Glomerular endothelial cell (primary cell): ENCODE measurements at places on chromosomes 13 and 19. TPM values are rescaled to one million over a fixed set of nuclear protein-coding genes. Genes with fewer than 3 reads are reported as not detected.

ZNF528 gene
- 15.7 and 25.4 TPM in 2 replicates for total RNA-seq

F10 gene
- total RNA-seq, result not detected in 2 replicates

KRTDAP gene
- not detected in 2 replicates for total RNA-seq

ETFB gene
- total RNA-seq, result 64.5 and 70.8 TPM in 2 replicates

DNA sequence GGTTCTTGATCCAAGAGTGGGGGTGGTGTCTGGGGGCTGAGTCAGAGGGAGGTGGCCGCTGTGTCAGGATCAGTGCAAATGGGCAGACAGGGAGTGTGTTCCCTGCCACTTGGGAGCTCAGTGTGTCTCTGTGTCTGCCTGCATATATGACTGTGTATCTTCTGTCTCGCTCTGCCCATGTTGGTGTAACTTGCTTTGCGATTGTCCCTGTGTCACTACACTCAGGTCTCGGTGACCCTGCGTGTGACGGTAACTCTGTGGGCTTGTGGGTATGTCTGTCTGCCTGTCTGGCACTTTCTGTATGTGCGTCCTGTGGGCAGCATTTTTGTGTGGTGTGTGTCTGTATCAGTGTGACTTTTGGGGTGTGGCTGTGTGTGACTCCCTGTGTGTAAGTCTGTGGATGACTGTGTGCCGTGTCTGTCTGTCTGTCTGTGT is 8.2 kb upstream of the ERFL start:
- DNase-seq, result no peak

DNA sequence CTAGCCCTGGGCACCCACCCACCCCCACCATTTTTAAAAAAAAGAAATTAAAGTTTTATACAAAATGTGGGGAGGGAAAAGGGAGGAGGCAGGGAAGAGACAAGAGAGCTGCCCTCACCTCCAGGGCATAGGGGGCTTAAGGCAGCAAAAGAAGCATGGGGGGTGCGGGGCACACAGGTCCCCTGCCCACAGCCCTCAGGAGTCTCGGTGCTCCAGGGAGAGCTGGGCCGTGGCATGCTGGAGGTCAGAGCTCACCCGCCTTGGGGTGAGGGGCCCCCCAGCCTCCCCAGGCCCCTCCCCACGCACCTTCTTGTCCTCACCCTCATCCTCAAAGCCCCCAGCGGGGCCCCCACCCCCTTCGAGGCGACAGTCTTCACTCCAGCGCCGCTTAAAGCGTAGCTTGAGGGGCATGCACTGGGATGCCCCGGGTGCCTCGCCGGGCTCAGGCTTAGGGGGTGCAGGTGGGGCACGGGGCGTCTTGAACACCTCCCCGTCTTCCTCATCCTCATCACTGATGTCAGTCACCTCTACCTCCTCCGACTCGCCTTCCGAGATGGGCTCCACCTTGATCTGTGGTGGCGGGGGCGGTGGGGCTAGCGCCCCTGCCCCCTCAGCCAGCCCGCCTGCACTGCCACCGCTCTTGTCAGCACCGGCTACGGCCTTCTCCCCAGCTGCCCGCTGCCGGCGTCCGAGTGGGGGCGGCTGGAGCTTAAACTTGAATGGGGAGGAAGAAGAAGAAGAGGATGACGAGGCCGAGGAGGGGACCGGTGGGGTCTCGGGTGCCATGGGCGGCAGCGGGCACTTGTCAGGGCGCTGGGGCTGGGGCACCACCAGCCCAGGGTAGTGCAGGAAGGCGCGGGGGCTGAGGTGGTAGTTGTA is 6.1 kb upstream of the GSK3A start:
- DNase-seq, result no peak

DNA sequence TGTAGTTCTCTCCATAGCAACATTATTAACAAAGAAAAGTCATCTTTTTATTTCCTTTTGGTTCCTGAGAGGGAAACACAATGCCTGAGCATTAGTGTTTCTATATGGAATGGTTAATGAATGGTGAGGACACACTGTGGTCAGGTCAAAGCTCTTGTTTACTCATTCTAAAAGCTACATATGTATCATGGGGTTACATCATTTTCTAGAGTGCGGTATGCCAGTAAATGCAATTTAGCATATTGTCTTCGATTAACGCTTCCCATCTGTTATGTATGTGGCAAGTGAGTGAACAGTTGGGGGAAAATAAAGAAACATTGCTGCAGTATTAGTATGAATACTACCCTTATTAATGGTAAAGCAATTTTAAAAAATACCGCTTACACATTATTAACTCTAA is 1152.2 kb upstream of the SPRY2 start:
- no peak for DNase-seq

- no peak for DNase-seq
Measured at GRCh38 chr19:43504426-43505185, at the start of gene PHLDB3. PHLDB3 (minus strand) TSS chr19:43504746; CDS start chr19:43504118, 628 bp downstream.

GRCh38 chr13:50116430-50116973 is 101.3 kb downstream of the KCNRG start:
- DNase-seq, result no peak

GRCh38 chr13:50016444-50016843 is 1.2 kb downstream of the KCNRG start:
- DNase-seq, result no peak

- DNase-seq, result peak; percentile 92
Measured at GRCh38 chr13:39415008-39415802, 187.8 kb downstream of the LHFPL6 start.

GRCh38 chr19:2070436-2070827 is 19.4 kb upstream of the MKNK2 start:
- no peak for DNase-seq

- DNase-seq, result no peak
Measured at GRCh38 chr13:75025956-75026355, 456.0 kb downstream of the TBC1D4 start.

DNA sequence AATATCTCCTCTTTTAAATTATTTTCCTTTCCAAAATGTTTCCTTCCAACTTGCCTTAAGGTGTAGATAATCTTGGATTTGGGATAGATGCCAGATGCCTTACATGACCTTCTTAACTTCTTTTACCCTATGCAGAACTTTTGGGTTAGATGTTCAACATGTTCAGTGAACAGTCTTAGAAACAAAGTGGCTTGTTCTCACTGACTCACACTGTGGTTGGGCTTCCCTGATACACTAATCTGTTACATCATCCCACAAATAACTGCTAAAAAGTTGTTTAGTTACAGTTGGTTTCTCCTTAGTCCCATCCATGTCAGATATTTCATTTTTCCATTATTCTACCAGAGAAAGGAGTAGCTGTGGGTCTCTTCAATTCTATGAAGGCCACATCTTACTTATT is 2638.2 kb downstream of the PCDH9 start:
- DNase-seq, result no peak

- no peak for DNase-seq
Measured at GRCh38 chr13:51234676-51235075, 12.5 kb downstream of the FAM124A start.

DNA sequence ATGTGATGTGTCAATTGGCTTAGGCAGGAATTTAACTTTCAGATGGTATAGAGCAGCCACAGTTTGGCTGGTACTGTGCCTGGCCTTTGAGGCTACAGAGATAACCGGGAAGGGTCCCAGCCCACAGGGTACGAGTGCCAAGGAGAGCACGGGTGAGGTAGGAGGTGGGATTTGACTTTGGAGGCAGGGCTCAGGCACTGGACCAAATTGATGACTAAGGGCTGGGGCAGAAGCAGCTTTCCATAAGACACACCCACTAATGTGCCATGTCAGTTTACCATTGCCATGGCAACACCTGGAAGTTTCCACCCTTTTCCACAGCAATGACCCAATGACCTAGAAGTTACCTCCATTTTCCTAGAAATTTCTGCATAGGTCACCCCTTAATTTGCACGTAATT is 466.2 kb downstream of the TSHZ3 start:
- no peak for DNase-seq

- DNase-seq, result no peak
Measured at GRCh38 chr13:28544026-28544425, 49.1 kb upstream of the FLT1 start.

DNA sequence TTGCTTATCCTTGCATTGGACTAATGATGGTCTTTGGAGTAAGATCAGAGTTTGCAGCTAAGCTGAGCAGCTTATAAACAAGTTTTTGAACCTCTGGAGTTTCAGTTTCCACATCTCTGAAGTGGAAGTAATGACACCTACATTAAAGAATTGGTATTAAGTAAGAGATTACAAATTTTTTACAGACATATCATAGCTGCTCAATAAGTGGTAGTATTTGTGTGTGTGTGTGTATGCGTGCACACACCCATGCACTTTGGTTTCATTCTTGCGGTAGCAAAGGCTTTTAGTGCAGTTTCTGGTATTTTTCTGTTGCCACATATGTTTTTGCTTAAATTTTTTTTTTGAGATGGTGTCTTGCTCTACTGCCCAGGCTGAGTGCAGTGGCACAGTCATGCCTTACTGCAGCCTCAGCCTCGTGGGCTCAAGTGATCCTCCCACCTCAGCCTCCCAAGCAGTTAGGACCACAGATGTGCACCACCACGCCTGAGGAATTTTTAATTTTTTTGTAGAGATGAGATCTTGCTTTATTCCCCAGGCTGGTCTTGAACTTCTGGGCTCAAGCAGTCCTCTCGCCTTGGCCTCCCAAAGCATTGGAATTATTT is 4.5 kb downstream of the NAA16 start:
- DNase-seq, result no peak

DNA sequence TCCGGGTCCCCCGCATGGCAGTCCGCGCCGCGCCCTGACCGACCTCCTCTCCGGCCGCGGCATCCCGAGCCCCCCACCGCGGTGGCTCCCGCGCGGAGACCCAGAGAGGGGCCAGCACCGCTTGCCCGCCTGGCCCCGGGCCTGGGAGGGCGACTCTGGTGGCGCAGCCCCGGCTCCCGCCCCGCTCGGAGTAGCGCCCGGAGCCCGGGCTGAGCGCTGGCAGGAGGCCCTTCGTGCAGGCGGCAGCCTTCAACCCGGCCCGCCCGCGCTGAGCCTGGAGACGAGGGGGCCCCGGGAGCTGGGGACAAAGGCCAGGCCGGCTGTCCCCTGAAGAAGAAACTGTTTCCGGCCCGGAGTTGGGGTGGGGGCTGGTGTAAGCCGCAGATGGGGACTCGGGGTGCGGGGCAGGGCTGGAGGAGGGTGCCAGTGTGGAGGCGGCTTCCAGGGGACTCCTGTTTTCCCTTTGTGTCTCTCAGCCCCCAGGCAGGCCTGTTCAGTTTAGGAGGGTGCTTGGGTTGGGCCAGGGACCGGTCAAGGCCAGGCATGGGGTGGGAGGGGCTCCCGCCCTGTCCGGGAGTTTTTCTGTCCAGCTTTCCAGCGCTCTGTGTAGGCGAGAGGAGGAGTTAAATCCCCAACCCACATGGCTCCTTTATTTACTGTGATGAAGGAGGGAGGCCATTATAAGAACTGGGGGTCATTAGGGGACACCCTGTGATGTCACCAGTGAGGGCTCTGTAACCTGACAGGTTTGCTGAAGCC is 935 bp downstream of the LRP3 start:
- DNase-seq, result no peak

DNA sequence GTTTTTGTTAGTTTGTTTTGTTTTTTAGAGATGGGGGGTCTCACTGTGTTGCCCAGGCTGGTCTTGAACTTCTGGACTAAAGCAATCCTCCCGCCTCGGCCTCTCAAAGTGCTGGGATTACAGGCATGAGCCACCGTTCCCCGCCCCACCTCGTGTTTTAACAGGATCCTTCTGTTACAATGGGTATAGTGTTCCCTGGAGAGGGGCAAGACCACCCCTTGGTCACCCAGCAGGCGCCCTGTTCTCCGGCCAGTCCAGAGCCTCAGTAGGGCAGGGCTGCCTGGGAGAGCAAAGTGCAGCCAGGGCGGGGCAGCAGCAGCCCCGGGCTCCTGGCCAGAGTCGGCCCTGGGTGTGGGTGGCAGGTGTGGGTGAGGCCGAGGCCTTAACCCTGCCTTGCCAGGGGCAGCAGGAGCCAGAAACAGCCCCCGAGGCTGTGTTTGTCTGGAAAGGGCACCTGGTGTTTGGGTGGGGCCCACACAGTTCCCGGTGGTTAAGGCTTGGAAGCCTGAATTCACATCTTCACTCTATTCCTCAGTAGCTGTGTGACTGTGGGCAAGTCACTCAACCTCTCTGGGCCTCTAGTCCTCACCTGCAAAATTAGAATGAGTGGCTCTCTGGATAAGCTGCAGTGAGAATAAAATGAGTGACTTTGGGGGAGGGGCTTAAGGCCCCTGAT is 7.2 kb downstream of the VASP start:
- no peak for DNase-seq

DNA sequence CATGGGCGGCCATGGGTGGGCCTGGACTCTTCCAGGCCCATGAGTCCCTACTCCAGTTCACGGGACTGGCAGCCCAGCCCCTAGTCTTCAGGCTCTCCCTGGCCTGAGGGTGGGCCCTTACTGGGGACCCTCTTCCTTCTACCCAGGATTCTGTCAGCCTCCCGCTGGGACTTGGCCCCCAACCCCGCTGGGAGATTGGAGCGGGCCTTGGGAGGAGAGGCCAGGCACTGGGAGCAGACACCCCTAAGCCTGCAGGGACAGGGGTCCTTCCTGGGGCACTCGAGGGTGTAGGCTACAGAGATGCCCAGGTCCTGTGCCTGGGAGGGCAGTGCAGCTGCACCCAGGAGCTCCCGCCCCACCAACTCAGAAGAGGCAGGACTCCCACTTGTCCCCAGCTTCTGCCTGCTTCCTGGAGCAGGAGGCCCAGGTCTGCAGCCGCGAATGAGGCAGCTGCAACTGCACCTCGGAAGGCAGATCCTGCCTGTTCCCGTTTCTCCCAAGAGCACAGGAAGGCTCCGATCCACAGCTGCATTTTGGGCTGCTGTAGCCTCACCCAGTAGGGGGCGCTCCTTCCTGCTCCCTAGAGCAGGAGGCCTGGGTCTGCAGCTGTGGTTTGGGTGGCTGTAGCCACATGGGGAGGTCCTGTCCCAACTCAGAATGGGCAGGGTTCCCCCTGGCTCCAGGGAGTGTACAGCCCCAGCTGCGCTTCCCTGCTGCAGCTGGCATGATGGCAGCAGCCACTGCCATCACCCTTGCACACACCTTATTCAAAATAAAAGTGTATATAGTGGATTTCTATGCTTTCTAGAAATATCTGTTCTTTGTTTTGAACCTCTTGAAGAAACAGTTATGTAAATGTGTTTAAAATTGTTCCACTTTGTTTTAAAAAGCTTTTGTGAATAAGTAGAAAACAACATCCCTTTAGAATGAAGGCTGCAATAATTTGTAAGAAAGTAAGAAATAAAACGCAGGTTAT is 46.8 kb downstream of the TEX26 start:
- DNase-seq, result no peak

DNA sequence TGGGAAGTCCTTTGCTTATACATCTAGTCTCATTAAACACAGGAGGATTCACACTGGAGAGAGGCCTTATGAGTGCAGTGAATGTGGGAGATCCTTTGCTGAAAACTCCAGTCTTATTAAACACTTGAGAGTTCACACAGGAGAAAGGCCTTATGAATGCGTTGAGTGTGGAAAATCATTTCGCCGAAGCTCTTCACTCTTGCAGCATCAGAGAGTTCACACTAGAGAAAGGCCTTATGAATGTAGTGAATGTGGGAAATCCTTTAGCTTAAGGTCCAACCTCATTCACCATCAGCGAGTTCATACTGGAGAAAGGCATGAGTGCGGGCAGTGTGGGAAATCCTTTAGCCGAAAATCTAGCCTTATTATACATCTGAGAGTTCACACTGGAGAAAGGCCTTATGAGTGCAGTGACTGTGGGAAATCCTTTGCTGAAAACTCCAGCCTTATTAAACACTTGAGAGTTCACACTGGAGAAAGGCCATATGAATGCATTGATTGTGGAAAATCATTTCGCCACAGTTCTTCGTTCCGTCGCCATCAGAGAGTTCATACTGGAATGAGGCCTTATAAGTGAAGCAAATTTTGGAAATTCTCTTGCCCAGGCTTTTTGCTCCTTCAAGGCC is 9.9 kb downstream of the ZNF586 start:
- no peak for DNase-seq

- peak; percentile 56 for DNase-seq
Measured at GRCh38 chr13:99124794-99125316, 75.8 kb upstream of the UBAC2 start.
